ENCODE measurements at places on chromosomes 1 and 21. TPM values are rescaled to one million over a fixed set of nuclear protein-coding genes. Genes with fewer than 3 reads are reported as not detected.

Gene ZP4
- not detected for total RNA-seq

Gene RBM11
- not detected for total RNA-seq

Gene CCNL2
- total RNA-seq, result 58.5 TPM

Gene CLIC6
- 0.08 TPM for total RNA-seq

Gene LY9
- total RNA-seq, result 0.09 TPM

Gene CTH
- 2.1 TPM for total RNA-seq

Gene PRDX6
- 304 TPM for total RNA-seq

Gene PTPRC
- total RNA-seq, result not detected

Gene AKNAD1
- 1.1 TPM for total RNA-seq

Gene IVL
- total RNA-seq, result 0.07 TPM

Gene CELA3B
- not detected for total RNA-seq

Gene RXFP4
- total RNA-seq, result not detected

Gene PAPPA2
- not detected for total RNA-seq

Gene PPCS
- total RNA-seq, result 33.6 TPM

Gene ZMYM4
- total RNA-seq, result 12.9 TPM

Gene SPTA1
- total RNA-seq, result not detected

Gene HCN3
- 5.4 TPM for total RNA-seq

Gene RPAP2
- 13.0 TPM for total RNA-seq

Gene LRRC53
- total RNA-seq, result not detected

Gene GPX7
- total RNA-seq, result not detected

Gene BARHL2
- total RNA-seq, result not detected

Gene ALX3
- not detected for total RNA-seq

Gene IL10
- not detected for total RNA-seq

Gene C8A
- not detected for total RNA-seq

Gene CFHR5
- total RNA-seq, result not detected
